ENCODE measurements at places on chromosomes 7 and 10.

DNA sequence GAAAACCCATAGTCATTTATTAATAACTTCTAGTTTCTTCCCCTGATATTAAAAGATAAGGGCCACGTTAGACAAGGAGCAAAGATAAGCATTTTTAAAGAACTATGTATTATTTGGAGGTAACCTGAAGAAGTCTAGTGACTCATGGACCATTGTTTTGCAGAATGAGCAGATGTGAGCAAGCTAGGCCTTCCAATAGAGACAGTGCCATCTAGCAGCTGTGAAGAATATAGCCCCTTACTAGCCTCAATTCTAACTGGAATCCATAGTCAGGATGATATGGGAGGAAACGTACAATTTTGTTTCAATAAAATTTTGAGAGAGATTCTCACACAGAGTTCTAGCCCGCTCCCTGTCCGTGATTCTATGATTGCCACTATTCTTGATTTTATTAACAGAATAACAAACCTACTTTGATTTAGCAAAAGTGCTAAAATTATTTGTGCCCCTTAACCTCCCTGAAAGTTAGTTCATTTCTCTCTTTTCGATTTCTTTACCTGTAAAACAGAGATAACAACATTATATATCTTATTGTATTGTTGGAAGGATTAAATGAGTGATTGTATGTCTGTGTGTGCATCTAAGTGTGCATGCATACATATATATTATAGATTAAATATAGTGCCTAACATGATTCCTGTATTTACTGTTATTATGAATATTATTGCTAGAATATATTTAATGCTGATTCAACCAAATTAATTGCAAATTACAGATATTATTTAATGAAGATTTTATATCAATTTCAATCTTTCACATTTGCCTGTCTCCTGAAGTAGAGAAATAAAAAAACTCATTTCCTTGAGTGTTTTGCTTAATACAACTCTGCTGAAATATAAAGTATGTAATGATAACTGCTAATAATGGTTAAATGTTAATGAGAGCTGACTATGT lies 22.7 kb downstream of the FAM237B start:
- DNase-seq: peak; percentile 65

DNA sequence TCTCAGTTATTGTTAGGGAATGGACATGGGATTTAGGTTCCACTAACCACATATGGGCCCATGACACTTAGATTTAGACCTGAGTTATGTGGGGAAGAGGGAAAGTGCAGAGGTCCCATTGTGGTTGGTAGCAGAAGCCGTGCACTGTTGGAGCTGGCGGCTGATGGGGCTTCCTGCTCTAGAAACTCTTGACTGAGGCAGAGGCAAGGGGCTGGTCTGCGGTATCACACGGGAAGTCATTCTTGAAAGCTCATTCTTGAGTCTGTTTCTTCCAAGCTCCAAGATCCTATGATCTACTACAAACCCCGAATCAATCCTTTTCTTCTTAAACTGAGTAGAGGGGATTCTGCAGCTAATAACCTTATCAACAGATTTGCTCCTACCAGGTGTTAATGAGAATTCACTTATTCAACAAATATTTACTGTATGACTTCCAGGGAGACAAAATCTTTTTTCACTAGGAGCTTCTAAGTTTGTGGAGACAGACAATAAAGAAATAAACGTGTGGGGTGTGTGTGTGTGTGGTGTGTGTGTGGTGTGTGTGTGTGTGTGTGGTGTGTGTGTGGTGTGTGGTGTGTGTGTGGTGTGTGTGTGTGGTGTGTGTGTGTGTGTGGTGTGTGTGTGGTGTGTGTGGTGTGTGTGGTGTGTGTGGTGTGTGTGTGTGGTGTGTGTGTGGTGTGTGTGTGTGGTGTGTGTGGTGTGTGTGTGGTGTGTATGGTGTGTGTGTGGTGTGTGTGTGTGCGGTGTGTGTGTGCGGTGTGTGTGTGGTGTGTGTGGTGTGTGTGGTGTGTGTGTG lies 57.1 kb downstream of the AOC1 start:
- DNase-seq: no peak

DNA sequence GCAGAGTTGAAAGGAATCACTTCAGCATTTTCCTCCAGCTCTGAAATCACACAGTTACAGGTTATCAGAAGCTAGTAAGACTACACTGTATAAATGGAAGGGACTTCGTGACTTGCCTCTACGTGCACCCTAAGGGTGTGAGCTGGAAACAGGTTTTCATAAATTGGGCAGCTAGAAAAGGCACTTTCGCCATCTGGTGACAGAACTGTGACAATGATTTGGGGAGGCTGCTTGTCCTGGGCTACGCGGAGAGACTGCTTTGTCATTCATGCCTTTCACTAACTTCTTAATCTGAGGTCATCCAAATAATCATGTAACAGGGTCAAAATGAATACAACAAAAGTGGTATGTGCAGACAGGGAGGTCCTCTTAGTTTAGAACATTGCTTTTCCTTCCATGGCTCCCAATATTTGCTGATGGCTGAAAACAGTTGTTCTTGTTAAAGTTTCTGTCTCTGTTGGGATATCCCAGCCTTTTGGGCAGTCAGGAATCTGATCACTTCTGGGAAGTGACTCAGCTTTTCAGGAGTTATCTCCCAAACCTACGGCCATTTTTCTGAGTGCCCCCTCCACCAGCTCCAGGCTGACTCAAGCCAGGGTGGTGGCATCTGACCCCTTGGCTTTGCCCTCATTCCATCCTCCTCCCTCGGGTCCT lies 17.8 kb downstream of the VWC2 start:
- no peak for DNase-seq

GRCh38 chr7:112981966-112982365 lies 104.7 kb downstream of the GPR85 start:
- no peak for DNase-seq

DNA sequence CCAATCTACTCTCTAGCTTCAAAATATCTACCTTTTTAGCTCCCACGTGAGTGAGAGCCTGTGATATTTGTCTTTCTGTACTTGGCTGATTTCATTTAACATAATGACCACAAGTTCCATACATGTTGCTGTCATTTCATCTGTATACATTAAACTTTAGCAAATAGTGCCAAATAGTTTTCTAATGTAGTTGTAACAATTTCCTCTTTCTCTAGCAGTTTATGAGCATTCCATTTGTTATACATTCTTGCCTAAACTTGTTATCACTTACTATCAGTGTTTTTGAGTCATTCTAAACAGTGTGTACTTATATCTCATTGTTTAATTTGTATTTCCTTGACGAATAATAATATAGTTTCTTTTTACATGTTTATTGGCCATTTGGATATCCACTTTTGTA lies 77.2 kb downstream of the NEUROD6 start:
- DNase-seq: no peak

GRCh38 chr10:103535595-103535994 lies 42.1 kb downstream of the NEURL1 start:
- no peak for DNase-seq

GRCh38 chr7:7969306-7970236 lies 975 bp downstream of the GLCCI1 start:
- DNase-seq: peak; percentile 36

GRCh38 chr10:121425623-121426022 lies 172.6 kb downstream of the FGFR2 start:
- no peak for DNase-seq

DNA sequence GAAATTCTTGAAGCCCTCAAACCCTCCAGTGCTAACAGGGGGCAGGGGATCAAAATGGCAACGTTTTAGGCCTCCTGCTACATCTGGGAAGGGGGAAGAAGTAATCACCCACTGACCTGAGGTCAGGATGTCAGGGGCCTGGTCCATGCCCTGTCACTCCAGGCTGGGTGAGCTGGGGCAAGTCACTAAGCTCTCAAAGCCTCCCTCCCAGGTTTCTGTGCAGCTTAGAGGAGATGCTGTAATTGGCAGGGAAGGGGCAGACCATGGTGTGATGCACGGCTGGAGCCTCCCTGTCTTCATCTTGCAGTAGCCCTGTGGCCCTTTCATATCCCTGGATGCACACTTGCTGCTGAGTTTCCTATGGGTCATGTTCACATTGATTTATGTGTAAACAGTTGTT lies 27.2 kb downstream of the LEP start:
- DNase-seq: no peak

GRCh38 chr7:33050535-33051318 lies 11.8 kb downstream of the NT5C3A start:
- peak; percentile 55 for DNase-seq

DNA sequence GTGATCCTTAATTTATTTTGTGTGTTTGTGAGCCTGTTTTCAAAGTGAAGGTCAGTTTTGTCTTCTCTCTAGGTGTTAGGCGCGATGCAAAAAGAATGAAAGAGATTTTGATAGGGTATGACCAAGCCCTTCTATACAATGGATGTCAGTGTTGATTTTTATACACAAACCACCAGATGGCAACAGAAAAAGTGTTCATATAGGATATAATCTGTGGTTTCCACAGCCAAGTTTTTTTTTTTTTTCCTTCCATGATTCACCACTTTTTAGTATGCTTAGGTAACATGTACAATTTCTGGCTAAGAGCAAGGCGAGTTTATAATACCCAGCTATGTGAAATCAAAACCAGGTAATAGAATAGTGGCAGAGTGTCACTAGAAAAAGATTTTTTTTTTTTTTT lies 8.1 kb downstream of the SDK1 start:
- peak; percentile 46 for DNase-seq

DNA sequence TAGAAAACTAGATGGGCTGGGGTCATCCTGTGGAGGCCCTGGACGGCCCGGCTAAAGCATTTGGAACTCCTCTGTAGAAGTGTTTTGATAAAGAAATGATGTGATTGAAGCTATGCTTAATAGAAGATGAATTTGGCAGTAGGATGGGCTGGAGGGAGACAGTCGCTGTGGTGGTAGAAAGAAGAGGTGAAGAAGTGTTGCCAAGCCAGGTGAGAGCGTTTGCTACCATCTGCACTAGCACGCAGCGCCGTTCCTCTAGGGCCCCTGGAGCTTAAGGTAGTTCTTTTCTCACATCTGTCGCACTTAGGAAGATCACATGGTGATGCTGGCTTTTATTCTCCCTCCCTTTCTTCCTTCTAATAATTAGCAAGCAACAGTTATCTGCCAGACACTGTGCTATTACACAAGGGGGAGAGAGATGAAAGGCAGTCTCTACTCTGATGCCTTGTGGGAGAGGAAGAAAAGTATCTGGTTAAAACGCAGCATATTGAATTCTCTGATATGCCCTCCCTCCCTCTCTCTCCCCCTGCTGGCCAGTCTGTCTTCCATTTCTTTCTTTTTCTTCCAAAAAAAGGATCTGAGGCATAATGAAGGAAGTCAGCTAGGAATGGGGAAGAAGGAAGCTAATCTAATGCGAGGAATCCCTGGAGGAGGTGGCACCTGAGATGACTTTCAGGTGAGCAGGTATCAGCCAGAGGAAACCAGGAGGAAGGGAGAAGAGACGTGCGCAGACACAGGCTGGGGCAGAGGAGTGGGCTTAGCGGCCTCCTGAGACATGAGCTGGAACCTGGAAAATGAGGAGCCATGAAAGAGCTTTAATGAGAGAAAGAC lies 162.3 kb upstream of the KLF14 start:
- peak; percentile 44 for DNase-seq

- no peak for DNase-seq
These were observed 14.3 kb downstream of the ZC3HAV1 start for GRCh38 chr7:139095194-139095659.

DNA sequence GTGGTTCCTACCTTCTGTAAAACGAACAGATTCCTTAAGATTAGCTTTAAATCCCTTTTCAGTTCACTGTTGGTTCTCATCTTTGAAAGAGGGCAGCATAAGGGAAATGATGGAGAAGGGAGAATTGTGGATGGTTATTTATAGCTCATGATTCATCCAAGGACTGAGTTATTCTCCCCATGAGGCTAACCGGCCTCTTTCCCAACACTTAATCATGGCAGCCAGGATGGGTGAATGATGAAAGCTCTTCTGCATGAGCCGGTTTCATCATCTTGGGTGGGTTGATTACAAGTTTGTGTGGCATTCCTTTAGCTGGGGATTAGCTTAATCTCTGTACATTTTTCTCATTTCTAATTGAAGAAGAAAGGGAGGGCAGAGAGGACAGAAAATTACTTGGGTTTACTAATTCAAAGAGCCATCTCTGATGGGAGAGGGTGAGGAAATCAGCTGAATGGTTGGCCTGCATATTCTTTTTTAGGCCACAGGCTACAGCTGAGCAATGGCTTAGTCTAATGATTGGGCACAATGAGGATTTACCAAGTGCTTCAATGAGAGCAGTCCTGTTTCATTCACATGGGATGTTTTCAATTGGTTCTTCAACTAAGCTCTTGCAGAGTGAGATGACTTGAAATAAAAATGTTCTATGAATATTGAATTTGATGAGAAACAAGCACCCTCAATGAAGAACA lies 250.0 kb downstream of the BMPER start:
- DNase-seq: peak; percentile 96

GRCh38 chr10:79404690-79405131 lies 40.7 kb downstream of the ZCCHC24 start:
- DNase-seq: no peak

DNA sequence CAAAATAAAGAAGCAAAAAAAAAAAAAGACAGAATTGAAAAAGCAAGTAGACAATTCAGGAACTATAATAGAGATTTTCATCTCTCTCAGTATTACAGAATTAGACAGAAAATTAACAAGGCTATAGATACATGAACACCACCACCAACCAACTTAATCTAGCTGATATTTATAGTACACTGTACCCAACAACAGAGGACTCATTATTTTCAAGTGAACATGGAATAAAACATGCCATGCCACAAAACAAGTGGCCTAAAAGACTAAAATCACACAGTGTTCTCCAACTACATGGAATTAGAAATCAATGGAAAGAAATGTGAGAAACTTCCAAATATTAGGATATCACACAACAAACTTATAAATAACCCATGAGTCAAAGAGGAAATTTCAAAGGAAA lies 9.1 kb downstream of the TMEM168 start:
- DNase-seq: no peak

GRCh38 chr10:128932071-128932820 lies 534.8 kb upstream of the MGMT start:
- DNase-seq: no peak

- DNase-seq: no peak
These were observed 480.9 kb downstream of the PHTF2 start for GRCh38 chr7:78279457-78279856.

DNA sequence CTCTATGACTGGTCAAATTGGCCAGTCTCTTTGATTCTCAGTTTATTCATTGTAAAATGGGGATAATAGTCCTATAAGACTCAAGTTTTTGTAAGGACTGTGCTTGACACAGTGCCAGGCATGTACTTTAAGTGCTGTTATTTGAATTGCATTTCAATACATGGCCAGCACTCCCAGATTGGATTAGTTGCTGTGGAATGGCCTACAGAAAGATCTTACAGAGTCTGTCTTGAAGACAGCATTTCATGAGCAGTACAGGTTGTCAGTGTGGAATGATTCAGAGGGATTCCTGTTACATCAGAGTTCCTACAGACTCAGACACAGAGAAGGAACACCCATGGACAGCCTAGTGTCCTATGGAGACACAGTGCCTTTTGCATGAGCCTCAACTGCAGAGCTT lies 238.1 kb upstream of the BMPER start:
- peak; percentile 13 for DNase-seq

DNA sequence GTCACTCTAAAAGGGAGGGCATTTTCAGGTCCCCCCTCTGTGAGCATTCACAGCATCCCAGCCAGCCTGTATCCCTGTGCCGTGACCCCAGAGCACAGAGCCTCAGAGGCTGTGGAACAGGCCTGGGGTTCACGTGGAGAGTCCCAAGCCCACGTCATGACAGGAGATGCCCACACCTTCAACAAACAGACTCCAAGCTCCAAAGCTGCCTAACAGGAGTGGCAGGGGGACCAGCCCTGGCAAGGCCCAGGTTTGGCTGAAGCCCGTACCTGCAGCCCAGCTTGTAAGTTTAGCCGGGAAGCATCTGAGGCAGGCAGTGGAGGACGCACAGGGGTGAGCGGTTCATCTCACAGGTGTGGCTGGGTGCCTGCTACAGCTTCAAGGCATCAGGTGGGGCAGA lies 33.5 kb downstream of the LHPP start:
- DNase-seq: no peak

- DNase-seq: no peak
These were observed 18.7 kb downstream of the MYO1G start for GRCh38 chr7:44960011-44960580.
